ENCODE measurements at places on chromosomes 7 and 10.

- no peak for DNase-seq
Observed at GRCh38 chr10:86254081-86254480, 112.5 kb downstream of the GRID1 start.

GRCh38 chr7:146698995-146699610 lies 582.5 kb downstream of the CNTNAP2 start:
- no peak for DNase-seq

DNA sequence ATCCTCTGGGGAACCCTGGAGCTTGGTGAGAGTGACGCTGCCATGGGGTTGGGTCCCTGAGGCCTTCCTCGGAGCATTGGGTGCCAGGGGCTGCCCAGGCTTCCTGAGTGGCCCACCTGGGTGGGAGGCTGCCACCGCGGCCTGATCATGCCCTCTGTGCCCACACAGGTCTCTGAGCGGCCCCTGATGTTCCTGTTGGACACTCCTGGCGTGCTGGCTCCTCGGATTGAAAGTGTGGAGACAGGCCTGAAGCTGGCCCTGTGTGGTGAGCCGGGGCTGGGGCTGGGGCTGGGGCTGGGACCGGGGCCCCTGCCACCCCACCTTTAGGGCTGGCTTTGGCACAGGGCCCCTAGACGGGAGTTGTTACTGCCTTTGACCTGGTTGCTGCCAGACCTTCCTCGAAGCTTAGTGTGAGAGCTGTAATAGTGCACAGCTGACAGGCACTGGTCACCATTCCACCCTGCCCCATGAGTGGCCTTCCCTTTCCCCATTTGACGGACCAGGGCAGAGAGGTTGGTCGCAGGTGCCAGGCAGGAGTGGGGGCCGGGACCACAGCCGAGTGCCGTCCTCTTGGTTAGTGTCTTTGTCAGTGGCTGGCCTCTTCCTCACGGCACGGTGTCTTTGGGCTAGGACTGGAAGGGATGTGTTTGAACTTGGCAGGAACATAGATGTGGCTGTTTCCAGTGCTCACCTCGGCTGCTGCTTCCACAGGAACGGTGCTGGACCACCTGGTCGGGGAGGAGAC lies 8.2 kb downstream of the MTG1 start:
- no peak for DNase-seq

DNA sequence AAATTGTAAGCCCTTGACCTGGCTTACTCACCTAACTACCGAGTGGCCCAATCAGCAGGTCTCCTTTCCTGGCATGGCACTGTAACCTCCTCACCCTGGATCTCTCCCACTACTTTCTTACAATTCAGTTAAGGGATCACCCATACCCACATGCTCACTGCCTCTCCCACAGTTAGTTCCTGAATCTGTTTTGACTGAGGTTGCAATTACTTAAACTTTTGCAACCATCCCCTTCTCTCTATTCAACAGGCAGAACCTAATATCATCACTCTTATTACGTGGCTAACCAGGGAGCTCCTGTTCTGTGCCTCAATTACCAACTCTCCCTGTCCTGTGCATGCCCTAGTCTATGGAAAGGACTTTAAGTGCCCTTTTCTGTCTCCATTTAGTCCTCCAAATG lies 84.2 kb upstream of the IKZF1 start:
- DNase-seq: no peak

DNA sequence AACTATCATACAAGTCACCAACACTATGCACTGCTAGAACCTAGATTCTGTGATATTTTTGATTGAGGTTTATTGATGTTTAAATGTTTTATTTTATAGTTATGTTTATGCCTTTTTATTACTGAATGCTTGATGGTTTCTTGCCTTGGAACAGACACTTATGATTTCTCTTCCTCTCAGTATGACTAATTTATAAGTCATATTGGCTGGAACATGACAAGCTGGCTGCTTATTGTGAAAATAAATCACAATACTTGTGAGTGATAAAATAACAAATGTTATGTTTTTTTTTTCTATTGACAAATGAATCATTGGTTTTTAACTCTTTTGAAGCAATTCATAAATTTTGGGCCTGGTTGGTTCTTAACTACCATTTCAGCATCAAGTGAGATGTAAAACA lies 142.0 kb upstream of the MALRD1 start:
- DNase-seq: no peak

GRCh38 chr7:47479821-47480575 lies 101.9 kb downstream of the TNS3 start:
- no peak for DNase-seq

GRCh38 chr10:70602665-70603448 lies at the start of gene PRF1:
Gene PRF1 (minus strand): TSS chr10:70602741. CDS start chr10:70600902, 1,839 bp downstream.
- DNase-seq: no peak

DNA sequence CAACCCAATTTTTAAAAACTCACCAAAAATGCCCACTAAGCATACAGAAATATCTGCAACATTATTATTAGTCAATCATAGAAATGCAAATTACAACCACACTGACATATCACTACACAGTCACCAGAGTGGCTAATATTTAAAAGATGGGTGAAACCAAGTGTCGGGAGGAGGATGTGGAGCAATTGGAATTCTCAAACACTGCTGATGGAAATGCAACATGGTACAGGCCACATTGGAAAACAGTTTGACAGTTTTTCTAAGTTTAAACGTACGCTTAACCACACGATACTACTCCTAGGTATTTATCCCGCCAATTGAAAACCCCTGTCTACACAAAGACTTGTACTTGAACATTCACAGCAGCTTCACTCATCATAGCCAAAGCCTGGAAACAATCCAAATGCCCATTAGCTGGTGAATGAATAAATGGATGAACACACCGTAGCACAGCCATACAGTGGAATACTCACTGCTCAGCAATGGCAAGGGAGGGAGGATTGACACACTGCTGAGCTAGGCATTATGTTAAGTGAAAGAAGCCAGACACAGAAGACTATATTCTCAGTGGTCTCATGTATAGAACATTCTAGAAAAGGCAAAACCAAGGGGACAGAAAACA lies 16.3 kb downstream of the GCK start:
- no peak for DNase-seq

Measured in esophagus squamous epithelium (tissue), 5 donors.